ENCODE measurements at places on chromosomes 7 and 10.

DNA sequence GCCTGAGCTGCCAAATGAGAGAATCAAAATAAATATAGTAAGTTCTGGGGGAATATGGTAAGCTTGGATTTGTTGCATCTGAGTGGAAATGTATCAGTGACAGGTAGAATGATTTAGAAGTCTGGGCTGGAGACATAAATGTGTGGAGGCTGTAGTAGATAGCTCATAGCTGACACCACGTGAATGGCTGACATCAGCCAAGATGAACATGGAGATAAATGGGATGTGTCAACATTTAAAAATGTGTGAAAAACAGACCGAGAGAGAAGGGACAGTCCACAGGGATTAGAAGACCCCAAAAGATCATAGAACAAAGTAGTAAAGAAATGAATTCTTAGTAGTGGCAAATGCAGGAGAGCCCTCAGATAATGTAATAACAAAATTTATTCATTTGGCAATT, 40.9 kb downstream of the NAMPT start:
- DNase-seq, result no peak

DNA sequence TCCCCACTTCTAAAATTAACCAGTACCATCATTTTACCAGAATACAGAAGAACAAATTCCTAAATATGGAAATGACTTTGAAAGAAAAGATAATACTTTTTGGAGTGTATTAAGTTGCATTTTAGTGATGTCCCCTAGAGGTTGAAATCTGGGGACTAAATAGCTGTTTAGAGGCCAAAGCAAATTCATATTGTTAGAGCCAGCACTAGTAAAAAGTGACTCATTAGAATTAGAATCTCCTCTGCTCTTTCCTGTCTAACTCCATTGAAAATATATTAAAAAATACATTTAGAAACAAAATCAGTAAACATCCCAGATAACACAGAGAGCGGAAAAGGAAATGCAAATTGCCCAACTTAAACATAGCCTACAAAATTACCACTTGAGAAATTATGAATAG, 1189.6 kb upstream of the C7orf33 start:
- no peak for DNase-seq

DNA sequence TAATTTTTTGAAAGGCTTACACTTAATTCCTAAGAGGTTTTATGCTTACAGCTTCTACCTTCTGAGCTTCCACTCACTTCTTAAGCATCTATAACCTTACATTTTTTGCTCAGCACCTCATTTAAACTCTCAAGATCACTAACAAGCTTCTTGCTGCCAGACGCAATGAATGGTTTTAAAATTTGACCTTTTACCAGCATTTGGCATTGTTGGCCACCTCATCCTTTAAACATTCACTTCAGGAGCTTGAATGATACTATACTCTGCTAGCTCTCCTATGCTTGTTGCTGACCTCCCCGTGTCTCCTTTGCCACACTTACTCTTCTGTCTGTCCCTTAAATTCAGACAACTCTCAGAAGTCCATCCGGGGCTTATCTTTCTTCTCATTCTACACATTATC, 37.7 kb upstream of the ODAD2 start:
- no peak for DNase-seq

GRCh38 chr10:34031400-34031799, 696.9 kb upstream of the NRP1 start:
- no peak for DNase-seq

GRCh38 chr10:29666201-29666600, 31.4 kb upstream of the SVIL start:
- no peak for DNase-seq

DNA sequence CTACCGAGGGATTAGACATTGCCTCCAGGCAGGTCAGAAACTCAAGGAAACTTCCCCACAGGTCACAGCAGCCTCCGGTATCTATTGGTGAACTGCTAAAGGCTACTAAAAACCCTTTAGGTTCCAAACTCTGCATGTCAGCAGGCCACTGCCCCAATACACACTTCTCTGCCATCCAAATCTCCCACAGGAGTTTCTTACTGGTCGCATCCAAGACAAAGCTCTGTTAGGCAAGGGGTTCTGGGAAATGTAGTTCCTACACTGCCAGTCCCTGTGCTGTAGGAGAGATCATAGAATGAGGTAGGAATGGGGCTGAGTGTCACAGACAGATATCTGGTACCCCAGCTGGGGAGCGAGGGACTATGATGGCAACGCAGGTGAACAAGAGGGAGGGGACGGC, 757.0 kb upstream of the C7orf33 start:
- no peak for DNase-seq

- DNase-seq, result no peak
Measured at GRCh38 chr10:49290607-49291006, 8.4 kb upstream of the C10orf71 start.

GRCh38 chr7:136062625-136063325, 85.6 kb upstream of the MTPN start:
- no peak for DNase-seq

DNA sequence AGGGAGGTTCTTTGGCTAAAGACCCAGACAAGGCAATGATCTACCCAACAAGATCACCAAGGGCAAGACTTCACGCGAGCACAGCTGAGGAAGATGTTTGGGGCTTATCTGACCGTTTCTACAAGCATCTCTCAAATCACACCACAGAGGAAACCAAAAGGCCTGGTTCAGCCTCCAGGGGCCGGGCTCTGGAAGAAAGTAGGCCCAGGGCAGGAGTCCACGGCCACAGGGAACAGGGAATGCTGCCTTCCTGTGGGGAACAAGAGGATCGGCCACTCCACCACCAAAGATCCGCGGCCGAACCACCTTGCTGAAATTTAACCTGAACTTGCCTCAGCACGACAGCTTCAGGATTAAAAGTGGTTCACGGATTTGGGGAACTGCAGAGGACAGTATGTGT, 332.5 kb downstream of the PTPRN2 start:
- DNase-seq, result no peak

DNA sequence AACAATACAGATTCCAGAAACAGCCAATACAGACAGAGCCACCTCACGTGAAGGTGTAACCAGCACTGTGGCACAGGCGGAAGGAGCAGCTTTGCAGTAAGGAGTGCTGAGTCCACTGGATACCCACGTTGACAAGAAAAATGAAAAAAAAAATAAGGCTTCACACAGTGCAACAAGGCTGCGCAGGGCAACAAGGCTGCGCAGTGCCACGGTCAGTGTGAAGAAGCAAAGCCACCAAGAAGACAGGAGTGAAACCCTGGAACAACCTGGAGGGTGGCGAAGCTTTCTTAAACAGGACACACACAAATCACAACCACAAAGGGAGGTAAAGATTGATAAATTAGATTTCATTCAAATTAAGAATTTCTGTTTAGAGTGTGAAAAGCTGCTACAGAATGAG, 204.0 kb downstream of the MAD1L1 start:
- DNase-seq, result no peak

DNA sequence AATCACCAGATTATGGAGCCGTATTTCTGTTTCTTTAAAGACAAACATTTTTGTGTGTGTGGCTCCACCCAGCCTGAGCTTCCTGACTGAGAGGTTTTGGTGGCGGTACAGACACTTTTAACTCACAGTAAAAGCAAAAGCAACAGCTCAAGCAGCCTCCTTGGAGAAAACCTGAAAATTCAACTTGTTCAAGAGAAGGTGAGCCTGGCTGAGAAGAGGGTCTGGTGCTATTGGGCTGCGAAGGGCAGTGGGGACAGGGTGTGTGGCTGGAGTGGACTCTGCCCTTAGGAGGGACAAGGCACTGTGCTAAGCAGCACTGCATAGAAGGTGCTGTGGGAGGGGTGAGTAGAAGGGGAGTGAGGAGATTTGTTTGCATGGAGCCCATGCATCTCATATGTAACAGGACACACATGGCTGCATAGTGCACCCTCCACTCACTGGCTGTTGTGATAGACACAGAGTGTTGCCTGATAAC, at the start of gene GIMAP7:
TSS of gene GIMAP7 (plus strand) at position 125 of the 475 bp plus-strand sequence. CDS start 5,103 bp downstream, outside the sequence.
- peak; percentile 32 for DNase-seq

DNA sequence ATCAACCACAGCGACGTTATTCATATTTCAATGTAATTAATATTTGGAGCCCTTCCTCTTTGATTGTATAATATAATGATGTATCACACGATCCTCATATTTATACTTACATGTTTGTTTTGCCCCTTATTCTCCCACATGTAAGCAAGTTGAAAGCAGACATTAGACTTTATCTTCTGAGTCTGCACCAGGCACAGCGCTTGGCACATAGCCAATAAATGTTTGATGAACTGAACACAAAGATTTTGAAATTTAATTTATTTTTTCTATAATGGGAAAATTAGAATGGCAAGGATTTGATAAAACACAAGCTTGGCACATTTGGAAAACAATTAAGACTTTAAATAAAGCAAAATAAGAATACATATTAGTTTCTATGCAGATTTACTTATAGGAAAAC, 31.6 kb downstream of the ZFAND4 start:
- DNase-seq, result no peak

- no peak for DNase-seq
Measured at GRCh38 chr7:40402661-40403060, 267.9 kb downstream of the SUGCT start.

GRCh38 chr7:5638994-5639393, 142.5 kb downstream of the RNF216 start:
- DNase-seq, result no peak

DNA sequence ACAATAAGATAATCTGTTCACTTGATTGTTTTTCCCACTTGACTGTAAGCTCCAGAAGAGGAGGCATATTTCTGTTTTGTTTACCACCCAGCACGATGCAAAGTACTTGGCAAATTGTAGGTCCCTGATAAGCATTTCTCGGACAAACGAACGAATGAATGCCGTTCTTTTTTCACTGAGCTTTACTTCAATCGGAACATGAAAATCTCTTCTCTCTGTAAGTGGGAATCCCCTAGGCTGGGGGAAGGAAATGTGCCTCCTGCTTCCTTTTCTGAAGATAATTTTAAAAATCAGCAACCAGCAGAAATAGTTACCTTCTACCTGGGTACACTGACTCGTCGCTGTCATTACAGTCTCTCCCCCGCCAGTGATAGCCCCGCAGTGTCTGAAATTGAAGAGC, 102.9 kb downstream of the AOAH start:
- no peak for DNase-seq

DNA sequence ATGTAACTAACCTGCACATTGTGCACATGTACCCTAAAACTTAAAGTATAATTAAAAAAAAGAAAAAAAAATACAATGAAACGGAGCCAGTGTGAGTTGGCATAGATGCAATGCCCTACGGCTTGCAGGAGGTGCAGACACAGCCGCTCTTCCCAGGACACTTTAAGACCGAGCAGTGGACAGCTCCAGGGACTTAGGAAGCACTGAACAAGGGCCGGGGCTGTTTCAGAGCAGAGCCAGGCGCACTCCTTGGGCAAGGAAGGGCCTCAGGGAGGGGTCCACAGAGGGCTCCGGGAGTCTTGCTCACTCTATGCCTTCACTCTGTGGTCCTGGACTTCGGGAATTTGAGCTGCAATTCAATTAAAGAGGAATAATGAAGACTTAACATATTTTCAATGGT, 355.3 kb downstream of the TCERG1L start:
- no peak for DNase-seq

- no peak for DNase-seq
Measured at GRCh38 chr10:32376771-32377170, 29.8 kb upstream of the EPC1 start.

DNA sequence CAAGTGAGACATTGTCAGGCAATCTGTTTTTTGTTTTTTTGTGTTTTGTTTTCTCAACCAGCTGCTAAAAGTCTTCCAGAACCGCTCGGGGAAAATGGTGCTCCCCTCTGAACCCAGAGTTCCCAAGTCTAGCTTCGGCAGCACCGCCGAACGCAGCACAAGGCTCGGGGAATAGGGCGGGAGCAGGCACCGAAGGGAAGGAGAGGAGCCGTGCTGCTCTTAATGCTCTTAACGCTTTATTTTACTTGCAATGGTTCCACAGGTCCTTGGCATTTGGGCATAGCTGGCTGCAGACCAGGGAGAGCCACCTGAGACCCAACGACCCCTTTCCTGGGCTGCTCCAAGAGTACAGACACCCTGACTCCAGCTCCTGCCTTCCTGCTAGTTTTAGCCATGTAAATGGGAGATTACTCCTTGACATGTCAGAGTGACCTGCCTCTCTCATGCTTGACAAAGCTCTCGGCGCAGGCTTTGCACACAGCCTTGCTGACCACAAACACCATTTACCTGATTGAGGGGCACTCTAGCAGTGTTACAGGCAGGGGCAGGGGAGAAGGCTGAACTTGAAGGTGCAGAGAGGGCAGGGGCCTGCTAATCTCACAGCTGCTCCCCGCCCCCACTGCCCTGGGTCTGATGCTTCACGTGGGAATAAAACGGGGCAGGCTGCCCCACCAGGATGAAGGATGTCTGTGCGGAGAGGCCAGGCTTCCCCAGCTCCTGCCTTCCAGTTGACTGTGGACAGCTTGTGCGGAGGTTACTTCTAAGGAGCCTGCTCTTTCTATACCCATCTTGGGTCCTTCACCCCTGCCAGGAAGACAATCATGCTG, 58.6 kb upstream of the EFCAB10 start:
- DNase-seq, result no peak

GRCh38 chr7:3806516-3806915, 505.5 kb downstream of the SDK1 start:
- no peak for DNase-seq

GRCh38 chr10:71927159-71927558, 37.0 kb upstream of the CHST3 start:
- no peak for DNase-seq

- no peak for DNase-seq
Measured at GRCh38 chr10:60162631-60163030, 227.0 kb downstream of the ANK3 start.

GRCh38 chr10:68223535-68224165, 8.3 kb downstream of the ATOH7 start:
- no peak for DNase-seq

- DNase-seq, result no peak
Measured at GRCh38 chr7:119964788-119965542, 308.0 kb upstream of the KCND2 start.

DNA sequence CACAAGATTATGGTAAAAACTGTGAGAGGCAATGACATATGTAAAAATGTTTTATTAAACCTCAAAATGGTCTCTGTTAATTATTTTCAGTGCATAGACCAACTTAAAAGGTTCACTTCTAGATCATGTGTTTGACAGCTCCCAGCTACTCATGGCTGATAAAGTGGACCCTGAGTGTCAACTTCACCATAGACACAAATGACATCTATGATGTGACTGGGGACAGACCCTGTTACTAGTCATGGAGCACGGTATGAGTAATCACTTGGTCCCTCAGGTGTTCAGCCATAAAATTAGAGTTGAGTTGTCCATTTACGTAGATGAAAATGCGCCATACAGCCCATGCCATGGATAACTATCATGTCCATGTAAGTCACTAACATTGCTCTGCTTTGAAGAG, 199.8 kb downstream of the ZNF365 start:
- no peak for DNase-seq

- DNase-seq, result no peak
Measured at GRCh38 chr7:80957226-80957777, 38.5 kb upstream of the SEMA3C start.

- DNase-seq, result no peak
Measured at GRCh38 chr10:76172020-76172419, 740.6 kb downstream of the LRMDA start.

DNA sequence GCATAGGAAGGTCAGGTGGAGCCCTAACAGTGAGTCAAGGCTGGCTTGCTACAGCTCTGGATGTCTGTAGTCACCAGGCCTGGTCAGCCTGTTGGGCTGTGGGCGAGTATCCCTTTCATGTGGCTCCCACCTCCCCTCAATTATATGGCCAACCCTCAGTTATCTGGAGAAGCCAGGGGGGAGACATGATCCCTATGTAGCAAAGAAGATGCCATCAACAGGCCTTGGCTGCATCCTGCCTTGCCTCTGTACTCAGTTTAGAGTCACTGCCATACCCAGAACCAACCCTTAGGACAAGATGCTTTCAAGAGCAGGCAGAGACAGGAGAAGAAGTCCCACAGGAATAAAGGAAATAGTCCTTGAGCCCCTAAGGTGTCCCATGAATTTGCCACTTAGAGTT, 763.9 kb downstream of the GRID1 start:
- no peak for DNase-seq
